Fibroblast of the aortic adventitia (primary cell): ENCODE measurements at places on chromosomes 12 and 14. TPM values are rescaled to one million over a fixed set of nuclear protein-coding genes. Genes with fewer than 3 reads are reported as not detected.

DNA sequence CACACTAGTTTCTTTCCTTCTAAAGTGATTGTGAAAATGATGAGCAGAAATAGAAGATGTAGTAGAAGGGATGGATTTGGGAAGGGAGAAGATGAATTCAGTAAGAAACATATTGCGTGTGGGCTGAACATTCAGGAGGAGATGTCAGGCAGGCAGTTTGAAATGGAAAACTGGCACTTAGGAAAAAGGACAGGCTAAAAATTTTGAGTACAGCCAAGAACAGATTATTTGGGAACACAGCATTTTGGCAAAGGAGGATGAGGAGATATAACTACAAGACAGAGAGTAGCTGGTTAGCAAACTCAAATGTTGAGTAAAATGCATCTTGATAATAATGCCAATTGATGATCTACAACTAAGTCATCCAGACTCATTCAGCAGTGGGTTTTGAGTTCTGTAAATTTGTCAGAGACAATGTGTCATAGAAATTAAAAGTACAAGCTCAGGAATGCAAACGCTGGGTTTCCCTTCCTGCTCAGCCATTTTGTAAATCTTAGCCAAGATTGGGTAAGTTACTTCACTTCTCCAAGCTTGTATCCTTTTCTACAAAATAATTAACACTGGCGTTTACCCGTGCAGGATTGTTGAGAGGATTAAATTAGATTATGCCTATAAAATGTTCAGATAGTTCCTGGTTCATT, 255.0 kb downstream of the NAV3 start:
- DNase-seq, result peak; percentile 49

DNA sequence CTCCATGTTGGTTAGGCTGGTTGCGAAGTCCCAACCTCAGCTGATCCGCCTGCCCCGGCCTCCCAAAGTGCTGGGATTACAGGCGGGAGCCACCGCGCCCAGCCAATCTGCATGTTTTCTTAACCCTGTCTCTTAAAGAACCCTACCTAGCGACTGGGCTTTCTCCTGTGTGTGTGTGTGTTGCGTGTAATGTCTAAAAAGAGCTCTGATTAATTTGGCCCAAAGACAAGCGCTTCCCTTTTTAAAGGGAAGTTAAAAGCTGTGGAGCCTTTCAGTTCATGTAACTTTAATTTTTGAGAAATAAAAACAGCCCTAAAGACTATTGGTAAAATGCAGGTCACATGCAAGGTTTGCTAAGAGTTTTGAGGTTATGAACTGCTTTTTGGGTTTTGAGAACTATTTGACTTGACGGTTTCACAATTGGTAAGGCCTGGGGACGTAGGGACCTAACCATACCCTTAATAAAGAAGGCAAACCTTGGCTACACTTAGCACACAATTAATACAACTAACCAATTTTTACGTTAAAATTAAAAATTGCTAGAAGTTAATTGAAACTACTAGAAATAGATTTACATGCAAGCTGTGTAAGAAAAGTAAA, 103.2 kb downstream of the KCNMB4 start:
- no peak for DNase-seq

- peak; percentile 97 for DNase-seq
These were observed 5.8 kb upstream of the TNFRSF1A start for GRCh38 chr12:6347367-6348338.

GRCh38 chr14:34824256-34824655, 50.9 kb downstream of the BAZ1A start:
- DNase-seq, result no peak

GRCh38 chr12:34625116-34625515, 602.8 kb downstream of the ALG10 start:
- DNase-seq, result peak; percentile 3

GRCh38 chr14:105273062-105273461, 24.7 kb downstream of the BTBD6 start:
- DNase-seq, result no peak

The TCL1B gene
- 0.98 TPM in 1 of 2 replicates, not detected in the other for total RNA-seq

The TMTC2 gene
- 21.1 and 83.6 TPM in 2 replicates for total RNA-seq

The TDG gene
- total RNA-seq, result 16.5 and 20.3 TPM in 2 replicates

The KRT80 gene
- total RNA-seq, result 0.25 and 0.36 TPM in 2 replicates
